ENCODE measurements at places on chromosomes 6 and 20. TPM values are rescaled to one million over a fixed set of nuclear protein-coding genes. Genes with fewer than 3 reads are reported as not detected.

The PMEPA1 gene
- total RNA-seq = 28.8 TPM

The LAMA2 gene
- total RNA-seq = 0.84 TPM

The PRSS16 gene
- not detected for total RNA-seq

The TULP1 gene
- not detected for total RNA-seq

The KCNK15 gene
- not detected for total RNA-seq

The LIN28B gene
- total RNA-seq = 0.29 TPM

The IL17F gene
- not detected for total RNA-seq

The MAS1 gene
- total RNA-seq = not detected

The MOXD1 gene
- 96.5 TPM for total RNA-seq

DNA sequence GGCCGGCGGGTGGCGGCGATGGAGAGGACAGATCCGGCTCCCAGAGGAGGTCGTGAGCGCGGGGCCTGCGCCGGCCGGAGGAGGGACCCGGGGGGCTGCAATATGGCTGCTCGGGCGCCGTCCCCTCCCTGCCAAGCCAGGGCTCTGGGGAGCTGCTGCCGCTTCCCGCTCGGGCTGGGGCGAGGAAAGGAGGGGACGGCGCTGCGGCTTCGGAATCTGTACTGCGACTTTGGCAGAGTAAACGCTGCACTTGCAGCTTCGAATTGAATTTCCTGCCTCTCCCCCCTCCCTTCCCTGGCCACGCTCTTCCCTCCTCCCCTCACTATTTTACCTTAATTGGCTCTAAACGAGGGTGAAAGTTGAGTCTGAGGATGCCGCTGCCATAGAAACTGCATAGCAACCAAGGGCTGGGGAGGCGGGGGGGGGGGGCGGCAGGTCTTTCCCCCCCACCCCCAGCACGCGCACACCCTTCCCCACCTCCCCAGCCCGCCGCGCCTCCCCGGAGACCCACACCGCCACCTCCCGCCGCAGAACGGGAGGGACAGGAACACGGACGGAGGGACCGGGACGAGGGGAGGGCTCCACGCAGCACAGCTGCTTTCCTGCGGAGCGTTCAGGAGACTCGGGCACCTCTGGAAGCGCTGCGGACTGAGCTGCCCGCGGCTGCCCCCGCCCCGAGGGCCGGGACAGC, 93.9 kb downstream of the RNASET2 start:
- DNase-seq = no peak

DNA sequence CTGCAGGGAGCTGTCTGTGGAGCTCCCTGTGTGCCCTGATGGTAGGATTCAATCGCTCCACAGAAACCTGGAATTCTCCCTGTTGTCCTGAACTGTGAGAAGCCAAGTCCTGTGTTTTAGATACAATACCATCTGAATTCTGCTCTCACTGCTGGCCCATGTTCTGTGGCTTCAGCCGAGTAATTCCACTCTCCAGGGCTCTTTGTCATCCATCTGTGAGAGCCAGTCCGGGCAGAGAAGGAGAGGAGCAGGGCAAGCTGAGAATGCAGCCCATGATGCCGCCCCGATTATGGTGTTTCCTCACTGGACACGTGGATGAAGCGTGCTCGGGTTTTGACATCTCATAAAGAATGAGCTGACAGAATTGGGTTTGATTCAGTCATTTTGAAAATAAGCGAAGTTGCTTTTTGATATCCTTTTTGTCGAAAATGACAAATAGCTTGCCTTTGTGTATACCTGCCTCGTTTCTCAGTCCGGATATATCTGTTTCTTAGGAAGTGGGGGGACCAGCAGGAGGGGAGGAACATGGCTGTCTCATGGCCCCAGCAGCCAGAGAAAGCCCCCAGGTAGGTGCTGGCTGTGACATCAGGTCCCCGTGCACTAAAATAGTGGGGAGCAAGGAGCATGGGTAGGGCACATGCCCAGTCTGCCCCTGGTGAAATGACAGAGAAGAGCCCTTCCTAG, 8.2 kb upstream of the CD93 start:
- DNase-seq = no peak

GRCh38 chr6:98985391-98985790, 37.6 kb upstream of the FBXL4 start:
- no peak for DNase-seq

GRCh38 chr6:16230953-16231352, 7.4 kb upstream of the GMPR start:
- DNase-seq = no peak

- DNase-seq = no peak
These were observed 973.3 kb downstream of the EPHA7 start for GRCh38 chr6:92446052-92446451.

DNA sequence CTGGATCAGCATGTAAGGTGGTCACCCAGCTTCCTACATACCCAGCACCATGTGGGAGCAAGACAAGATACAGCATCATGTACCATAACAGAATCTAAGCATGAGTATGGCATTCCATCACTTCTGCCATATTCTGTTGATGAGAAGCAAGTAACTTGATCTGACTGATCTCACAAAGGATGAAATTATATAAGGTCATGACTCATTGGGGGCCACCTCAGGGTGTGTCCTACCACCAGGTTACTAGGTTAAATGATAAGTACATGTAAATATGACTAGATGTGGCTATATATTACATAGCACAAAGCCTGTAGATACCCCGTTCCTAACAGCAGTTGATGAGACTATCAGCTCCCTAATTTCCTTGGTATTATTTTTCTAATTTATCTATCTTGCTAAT, 213.1 kb downstream of the DOK5 start:
- peak; percentile 8 for DNase-seq

DNA sequence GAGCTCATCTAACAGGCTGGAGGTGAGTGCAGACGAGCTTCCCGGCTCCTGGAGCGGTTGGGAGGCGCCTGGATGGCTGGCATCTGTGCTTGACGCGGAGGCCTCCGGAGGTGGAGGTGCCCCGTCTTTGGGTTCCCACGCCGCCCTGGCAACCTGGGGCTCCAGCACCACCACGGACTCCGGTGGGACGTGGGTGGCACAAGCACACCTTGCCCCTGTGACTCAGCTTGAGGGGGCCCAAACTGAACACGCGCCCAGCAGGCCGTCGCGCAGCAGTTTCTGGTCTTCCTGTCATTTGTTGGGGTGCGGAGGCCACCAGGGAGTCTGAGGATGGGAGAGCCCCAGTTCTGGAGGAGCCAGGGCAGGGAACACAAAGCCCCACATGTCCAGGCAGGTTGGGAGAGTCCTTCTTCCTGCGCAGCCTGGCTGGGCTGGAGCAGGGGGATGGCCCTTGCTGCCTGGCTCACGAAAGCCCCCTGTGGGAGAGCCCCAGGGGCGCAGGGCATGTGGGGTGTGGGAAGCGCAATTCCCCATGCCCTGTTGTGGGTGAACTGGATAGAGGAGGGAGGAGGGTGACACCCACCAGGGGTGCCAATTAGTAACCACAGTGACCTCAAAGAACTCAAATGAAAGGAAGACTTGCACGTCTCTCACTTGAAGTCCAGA, 1378.6 kb upstream of the DEFB115 start:
- DNase-seq = no peak

DNA sequence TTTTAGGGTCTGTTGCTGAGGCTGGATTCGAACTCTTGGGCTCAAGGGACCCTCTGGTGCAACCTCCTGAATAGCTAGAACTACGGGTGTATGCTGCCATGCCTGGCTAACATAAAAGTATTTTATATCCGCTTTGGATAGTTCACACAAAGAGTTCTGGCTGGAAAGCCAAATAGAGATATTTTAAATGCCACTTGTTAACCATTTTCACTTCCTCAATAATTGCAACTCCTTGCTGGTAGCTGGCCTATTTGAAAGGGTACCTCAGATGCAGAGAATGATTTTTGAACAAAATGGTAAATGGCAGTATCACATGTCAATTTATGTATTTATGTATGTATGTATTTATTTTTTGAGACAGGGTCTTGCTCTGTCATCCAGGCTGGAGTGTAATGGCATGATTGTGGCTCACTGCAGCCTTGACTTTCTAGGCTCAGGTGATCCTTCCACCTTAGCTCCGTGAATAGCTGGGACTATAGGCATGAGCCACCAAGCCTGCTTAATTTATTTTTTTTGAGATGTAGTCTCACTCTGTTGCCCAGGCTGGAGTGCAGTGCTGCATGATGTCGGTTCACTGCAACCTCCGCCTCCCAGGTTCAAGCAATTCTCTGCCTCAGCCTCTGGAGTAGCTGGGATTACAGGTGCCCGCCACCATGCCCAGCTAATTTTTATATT, 12.9 kb upstream of the JARID2 start:
- DNase-seq = no peak

DNA sequence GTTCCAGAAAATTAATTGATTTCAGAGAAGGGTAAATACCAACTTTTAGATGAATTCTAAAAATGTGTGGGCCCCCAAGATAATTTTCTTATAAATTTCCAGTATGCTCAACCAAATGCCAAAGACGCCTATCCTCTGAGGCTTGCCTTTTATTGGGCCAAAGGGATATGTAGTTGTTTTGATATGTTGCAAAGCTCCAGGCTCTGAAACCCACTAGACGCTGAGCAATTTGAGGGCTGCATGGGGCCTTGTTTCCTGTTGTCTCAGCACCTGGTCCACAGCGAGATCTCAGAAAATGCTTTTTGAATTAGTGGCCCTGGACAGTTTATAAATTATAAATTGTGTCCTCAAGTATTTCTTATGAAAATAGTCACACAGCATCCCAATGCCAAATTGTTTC, 397.2 kb downstream of the SAMD5 start:
- DNase-seq = no peak

DNA sequence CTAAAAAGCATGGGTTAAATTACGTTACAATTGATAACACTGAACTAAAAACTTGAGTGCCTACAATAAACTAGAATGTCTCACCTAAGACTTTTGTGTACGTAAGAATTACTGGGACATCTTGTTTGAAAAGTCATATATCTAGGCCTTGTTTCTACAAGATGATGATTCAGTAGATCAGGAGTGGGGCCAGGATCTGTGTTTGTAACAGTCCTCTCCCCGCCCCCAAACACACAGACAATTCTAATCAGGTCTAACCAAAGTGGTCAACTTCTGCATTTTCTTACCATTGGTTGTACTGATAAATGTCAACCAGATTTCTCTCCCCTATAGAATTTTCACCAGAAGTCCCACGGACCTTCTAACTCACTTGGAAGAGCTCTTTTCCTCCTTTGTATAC, 56.9 kb downstream of the RAMACL start:
- DNase-seq = no peak

- no peak for DNase-seq
These were observed 46.0 kb downstream of the OR2B6 start for GRCh38 chr6:28003059-28003458.

DNA sequence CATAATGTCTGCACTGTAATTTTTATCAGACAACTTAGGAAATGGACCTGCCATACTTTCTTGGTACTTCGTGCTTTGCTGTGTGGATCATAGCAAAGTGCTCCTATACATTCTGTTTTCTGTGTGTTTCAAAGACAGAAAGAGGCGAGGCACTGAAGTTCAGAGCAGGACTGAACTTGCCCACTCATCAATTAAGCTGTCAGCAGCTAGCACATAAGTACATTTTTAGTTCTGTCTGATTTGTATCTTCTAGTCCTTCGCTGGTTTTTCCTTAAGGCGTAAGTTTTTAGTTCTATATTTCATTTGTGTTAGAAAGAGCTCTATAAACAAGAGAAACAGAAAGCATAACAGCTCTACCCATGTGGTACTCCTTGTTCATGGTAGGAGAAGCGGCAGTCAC, 42.1 kb downstream of the MAP3K4 start:
- no peak for DNase-seq

GRCh38 chr20:49570828-49571552, 3.1 kb upstream of the PTGIS start:
- peak; percentile 54 for DNase-seq

- DNase-seq = no peak
These were observed 231.0 kb downstream of the QKI start for GRCh38 chr6:163645560-163645959.

DNA sequence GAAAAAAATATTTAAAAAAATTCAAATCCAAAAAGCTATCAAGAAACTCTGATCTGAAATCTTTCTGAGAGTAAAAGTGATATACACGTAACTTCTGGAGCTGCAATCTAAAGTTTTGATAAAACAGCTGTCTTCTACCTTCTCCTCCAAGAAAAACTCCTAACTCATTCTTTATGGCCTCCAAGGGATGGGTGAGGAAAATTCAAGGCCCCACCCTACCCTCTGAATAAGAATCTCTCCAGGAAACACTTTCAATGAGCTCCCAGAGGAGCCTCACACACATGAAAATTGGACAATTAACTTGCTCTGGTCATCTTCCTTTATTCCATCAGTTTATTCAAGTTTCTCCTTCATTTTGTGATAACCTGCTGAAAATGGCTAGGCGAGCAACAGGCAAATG, 93.4 kb downstream of the FNDC1 start:
- no peak for DNase-seq

DNA sequence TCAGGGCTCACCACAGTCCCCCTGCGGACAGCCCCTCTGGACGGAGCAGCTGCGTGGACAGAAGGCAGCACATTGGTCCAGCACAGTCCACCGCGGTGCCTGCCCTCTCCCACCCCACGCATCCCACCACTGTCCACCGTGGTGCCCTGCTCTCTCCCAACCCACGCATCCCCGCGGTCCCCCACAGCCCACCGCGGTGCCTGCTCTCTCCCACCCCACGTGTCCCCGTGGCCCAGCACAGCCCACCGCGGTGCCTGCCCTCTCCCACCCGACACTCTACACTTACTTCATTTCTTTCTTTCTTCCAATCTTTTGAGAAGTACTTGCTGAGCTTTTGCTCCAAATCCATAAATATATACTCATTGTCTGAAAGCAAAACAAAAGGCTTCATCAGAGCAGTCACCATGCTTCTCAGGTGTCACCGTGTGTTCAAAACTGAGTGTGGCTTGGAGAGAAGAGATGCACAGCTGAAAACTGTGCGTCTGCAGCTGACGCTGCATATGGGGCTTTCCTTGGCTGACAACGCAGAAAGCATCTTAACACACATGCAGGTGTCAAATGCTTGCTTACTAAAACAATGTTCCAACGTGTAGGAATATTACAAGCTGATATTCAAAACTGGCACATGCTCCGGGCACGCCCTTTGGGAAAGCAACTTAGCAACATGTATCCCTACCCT, 11.8 kb downstream of the FRMD1 start:
- no peak for DNase-seq

DNA sequence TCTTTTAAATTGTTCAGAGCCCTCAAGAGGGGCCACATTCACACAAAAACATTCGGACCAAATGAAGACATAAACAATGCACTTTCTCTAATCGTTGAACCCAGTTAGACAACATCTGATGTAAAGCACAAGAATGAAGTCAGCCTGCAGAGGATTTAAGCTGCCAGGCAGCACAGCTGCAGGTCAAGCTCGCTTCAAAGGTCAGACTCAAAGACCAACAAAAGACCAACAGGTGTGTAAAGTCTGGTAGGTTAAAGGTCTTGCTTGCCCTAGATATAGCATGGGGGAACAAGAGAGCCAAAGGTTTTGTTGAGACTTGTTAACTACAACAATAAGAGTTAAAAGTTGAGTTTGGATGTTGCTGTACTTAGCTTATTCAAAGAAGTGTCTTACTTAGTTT, 26.7 kb upstream of the MYLIP start:
- DNase-seq = no peak

DNA sequence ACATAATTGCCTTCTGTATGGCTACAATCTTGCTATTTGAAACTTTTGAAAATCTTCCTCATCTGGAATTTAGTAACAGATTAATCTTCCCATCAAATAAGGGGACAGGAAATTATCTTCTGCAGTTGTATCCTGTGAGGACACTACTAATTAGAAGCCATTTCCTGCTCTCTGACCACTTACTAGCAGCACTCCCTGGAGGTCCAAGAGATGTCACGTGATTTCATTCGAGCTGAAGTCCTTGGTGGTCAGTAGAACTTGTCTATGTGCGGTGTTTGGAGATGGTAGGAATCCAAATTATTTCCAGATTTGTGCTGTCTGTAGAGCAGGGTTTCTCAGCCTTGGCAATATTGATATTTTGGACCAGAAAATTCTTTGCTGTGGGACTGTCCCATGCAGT, 202.5 kb downstream of the TFAP2B start:
- no peak for DNase-seq
